ENCODE measurements at places on chromosomes 4 and X. TPM values are rescaled to one million over a fixed set of nuclear protein-coding genes. Genes with fewer than 3 reads are reported as not detected.

- peaks cover 10% of the 10 kb centered on the region for H3K36me3 ChIP-seq
- peak overlapping the region; percentile 21 for H3K27ac ChIP-seq
- DNase-seq = no peak
- H3K4me3 ChIP-seq = no peak overlapping the region
- H3K4me1 ChIP-seq = peaks cover 13% of the 10 kb centered on the region
These were observed 2.8 kb downstream of the PJA1 start for GRCh38 chrX:69162361-69162865.

DNA sequence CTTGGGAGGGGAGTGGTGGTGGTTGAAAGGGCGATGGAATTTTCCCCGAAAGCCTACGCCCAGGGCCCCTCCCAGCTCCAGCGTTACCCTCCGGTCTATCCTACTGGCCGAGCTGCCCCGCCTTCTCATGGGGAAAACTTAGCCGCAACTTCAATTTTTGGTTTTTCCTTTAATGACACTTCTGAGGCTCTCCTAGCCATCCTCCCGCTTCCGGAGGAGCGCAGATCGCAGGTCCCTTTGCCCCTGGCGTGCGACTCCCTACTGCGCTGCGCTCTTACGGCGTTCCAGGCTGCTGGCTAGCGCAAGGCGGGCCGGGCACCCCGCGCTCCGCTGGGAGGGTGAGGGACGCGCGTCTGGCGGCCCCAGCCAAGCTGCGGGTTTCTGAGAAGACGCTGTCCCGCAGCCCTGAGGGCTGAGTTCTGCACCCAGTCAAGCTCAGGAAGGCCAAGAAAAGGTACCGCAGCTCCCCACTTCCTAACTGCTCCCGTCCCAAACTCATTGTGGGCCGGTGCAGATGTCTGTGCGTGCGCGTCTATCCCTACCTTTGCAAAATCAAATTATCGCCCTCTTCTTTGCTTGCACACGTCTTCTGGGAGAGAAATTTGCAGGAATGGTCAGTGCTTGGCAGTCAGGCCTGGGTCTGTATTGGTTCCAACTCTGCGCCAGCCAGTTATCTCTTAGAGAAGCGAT lies 533 bp downstream of the IL15 start:
- no peaks in the 10 kb centered on the region for H3K27me3 ChIP-seq
- DNase-seq = peak; percentile 13
- peak overlapping the region; percentile 40 for H3K27ac ChIP-seq
- no peaks in the 10 kb centered on the region for H3K36me3 ChIP-seq
- peaks cover 10% of the 10 kb centered on the region for H3K4me1 ChIP-seq

- H3K4me3 ChIP-seq = no peak overlapping the region
- H3K27me3 ChIP-seq = no peaks in the 10 kb centered on the region
- no peak for DNase-seq
- no peak overlapping the region for H3K27ac ChIP-seq
- H3K4me1 ChIP-seq = no peaks in the 10 kb centered on the region
These were observed 932.5 kb downstream of the SH3BGRL start for GRCh38 chrX:82134378-82134777.

DNA sequence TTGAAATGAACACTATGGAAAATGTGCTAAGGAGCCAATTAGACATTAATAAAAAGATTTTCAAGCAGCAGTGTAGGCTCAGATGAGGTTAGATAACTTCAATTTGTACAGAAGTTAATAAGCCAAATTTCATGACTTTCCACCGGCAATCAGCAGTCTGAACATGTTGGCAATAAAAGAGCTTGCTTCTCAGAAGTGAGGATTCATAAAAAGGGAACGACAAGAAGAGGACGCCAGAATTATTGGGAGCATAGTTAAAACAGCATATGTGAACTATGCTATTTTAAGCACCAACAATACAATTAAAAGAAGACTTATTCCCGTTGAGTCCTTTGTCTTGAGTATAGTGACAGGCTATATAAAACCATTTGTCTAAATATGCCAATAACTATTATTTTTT lies 785.3 kb downstream of the ADGRL3 start:
- no peak for DNase-seq
- no peak overlapping the region for H3K4me3 ChIP-seq
- H3K27ac ChIP-seq = no peak overlapping the region
- H3K4me1 ChIP-seq = no peaks in the 10 kb centered on the region
- no peaks in the 10 kb centered on the region for H3K27me3 ChIP-seq

- H3K36me3 ChIP-seq = no peaks in the 10 kb centered on the region
- H3K4me1 ChIP-seq = no peaks in the 10 kb centered on the region
- no peak overlapping the region for H3K4me3 ChIP-seq
- no peaks in the 10 kb centered on the region for H3K27me3 ChIP-seq
- DNase-seq = no peak
- H3K27ac ChIP-seq = no peak overlapping the region
These were observed 130.3 kb upstream of the GALNT7 start for GRCh38 chr4:173038192-173038896.

DNA sequence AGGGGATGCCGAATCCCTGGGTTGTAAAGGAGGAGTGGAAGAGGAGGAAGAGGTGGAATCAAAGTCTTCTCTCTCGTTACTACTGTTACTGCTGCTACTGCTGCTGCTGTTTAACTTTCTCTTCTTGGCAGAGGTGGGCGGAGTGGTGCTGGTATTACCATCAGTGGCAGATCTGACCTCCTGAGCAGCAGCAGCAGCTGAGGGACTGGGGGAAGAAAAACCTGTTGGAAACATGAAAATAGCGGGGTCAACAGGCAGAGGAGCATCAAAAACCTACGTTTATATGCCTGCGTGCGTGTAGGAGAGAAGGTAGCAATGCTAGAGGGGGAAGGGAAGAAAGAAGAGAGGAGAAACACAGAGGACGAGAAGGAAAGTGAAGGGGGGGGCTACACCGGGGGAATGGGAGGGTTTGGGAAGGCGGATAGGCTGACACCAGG lies 339 bp downstream of the CUL4B start:
- H3K27me3 ChIP-seq = no peaks in the 10 kb centered on the region
- no peaks in the 10 kb centered on the region for H3K4me1 ChIP-seq
- H3K27ac ChIP-seq = peak overlapping the region; percentile 100
- H3K4me3 ChIP-seq = peak overlapping the region; percentile 87
- no peak for DNase-seq

DNA sequence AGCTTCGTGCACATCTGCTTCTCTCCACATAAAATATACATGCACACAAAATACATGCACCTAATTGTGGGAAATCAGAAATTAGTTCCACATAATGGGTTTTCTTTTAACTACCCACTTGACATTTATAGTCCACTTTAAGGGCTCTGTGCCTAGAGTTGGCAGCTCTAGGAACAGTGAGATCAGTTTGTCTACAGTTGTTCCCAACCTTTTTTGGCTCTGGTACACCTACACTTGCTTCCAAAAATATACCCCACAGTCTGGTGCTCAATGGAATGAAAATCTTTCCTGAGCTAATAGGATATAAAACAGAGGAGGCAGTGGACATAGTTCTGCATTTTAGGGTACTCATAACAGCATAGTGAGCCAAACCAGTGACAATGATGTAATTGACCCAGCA lies 36.1 kb downstream of the HDAC8 start:
- H3K4me3 ChIP-seq = no peak overlapping the region
- no peak overlapping the region for H3K27ac ChIP-seq
- no peak for DNase-seq
- H3K36me3 ChIP-seq = no peaks in the 10 kb centered on the region

DNA sequence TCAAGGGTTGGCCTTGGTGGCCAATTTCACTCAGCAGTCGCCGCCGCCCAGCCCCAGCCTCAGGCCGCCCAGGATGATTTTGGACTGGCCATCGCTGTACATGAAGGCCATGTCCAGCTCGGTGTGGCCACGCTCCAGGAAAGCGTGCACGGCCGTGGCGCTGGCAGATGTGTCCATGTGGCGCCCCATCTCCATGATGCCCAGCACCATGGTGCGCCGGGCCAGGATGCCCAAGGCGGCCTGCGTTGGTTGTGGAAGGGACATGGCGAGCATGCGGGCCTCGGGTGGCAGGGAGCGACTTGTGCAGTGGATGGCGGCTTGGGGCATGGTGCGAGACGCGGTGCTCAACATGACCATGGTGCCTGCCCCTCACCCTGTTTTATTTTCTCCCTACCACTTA lies 55.4 kb downstream of the ZCCHC12 start:
- H3K27me3 ChIP-seq = no peaks in the 10 kb centered on the region
- no peaks in the 10 kb centered on the region for H3K36me3 ChIP-seq
- no peak overlapping the region for H3K4me3 ChIP-seq
- DNase-seq = no peak
- H3K4me1 ChIP-seq = no peaks in the 10 kb centered on the region

Gene ADAD1
- not detected for polyA plus RNA-seq

Gene NDUFA1
- 313 TPM for polyA plus RNA-seq

Gene USP46
- 0.89 TPM for polyA plus RNA-seq
